ENCODE measurements at places on chromosomes 7 and 10.

GRCh38 chr10:24176658-24177057, 32.3 kb upstream of the KIAA1217 start:
- DNase-seq, result no peak

DNA sequence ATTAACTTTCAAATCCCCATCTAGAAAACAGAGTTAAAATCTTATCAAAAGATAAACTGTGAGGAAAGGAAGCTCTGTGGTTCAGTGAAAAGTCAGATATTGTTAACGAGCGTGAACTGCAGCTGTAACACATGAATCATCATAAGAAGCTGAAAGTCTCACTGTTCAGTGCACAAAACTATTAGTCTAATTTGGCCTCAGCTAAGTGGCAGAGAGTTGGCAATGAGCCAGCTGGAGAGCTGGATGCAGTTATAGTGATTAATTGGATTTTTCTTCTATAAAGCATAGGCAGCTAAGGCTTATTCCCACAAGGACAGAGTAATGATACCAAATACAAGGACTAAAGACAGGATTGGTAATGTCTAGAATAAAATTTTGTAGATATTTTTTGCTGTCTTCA, 101.1 kb upstream of the ABCB5 start:
- peak; percentile 57 for DNase-seq

DNA sequence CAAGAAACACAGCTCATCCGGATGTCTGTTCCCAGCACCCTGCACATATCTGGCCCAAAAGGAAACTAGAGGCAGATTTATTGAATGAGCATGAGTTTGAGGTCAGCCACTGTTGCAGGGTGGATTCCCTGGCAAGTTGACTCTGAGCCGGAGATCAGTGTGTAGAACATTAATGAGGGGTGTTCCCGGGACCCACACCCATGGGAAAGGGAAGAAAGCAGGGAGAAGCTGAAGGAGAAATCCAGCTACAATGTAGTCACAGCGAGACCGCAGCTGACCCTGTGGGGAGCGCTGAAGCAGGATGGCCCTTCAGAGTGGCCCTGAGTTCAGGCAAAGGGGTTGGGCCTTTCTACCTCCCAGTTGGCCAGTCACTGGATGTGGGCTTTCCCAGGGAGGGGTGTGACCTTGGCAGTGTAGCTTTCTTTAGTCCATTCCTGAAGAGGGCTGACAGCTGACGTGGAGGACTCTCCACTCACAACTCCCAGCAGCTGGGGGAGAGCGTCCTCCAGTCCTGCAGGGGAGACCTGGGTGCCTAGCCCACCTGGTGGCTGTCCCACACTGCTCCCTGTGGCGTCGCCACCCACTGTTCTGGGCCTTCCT, 324.2 kb upstream of the ZMIZ1 start:
- DNase-seq, result no peak

- no peak for DNase-seq
These were observed 1.6 kb downstream of the DENND11 start for GRCh38 chr7:141700296-141700847.

DNA sequence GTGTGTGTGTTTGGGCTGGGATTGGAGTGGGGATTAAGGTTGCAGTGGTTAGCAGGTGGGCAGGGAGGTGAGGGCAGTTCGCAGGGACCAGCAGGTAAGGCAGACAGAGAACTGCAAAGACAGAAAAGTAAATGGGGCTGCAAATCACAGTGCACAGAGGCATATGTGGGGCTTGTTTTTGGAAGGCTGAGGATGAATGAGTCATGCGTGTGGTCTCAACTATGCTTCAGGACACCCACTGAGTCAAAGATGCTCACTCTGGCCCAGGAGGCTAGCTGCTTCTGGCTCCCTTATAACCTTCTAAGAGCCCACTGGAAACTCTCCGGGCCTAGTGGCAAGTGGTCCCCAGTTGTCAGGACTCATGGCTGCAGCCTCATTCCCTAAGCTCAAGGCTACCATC, 118.2 kb downstream of the ZNF248 start:
- DNase-seq, result no peak

GRCh38 chr7:5083311-5083711, 37.7 kb downstream of the RBAK start:
- no peak for DNase-seq
